ENCODE measurements at places on chromosomes 3 and 15. TPM values are rescaled to one million over a fixed set of nuclear protein-coding genes. Genes with fewer than 3 reads are reported as not detected.
A peak's percentile ranks its signal among the peaks of the same experiment; 100 is the strongest.

- DNase-seq: no peak
Measured at GRCh38 chr3:55286693-55287092, 200.4 kb downstream of the WNT5A start.

SPTSSB gene
- not detected for total RNA-seq

DNA sequence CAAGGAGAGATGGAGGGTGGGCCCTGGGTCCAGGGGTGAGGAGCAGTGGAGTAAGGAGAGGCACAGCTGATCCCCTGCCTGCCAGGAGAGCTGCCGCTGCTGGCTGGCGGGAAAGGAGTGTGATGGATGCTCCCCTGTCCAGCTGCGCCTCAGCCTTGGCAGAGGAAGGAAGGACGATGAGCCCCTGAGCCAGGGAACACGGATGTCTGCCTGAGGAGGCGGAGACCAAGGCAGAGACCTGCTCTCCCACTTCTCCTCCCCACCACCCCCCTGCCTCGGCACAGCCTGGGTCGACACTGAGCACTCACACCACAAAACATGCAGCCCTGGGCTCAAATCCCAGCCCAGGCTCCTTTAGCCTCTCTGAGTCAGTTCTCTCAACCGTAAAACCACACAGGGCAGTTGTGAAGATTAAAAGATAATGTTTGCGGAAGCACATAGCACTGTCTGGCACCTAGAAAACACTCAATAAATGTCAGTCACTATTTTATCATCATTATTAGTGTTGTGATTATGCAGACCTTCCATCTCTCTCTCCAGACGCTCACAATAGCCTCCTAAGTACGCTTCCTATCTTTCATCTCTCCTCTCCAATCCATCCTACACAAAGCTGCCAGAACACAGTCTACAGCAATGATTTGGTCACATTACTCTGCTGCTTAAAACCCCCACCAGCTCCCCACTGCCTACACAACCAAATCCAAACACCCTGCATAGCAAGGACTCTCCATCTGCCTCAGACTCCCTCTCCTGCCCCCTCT is 52.2 kb downstream of the SEMA5B start:
- peak; percentile 88 for DNase-seq

GRCh38 chr3:20683910-20684309 is 497.9 kb upstream of the SGO1 start:
- peak; percentile 24 for DNase-seq

- peak; percentile 48 for DNase-seq
Measured at GRCh38 chr15:29924750-29925149, 102.5 kb upstream of the TJP1 start.

MCF2L2 gene
- 0.64 TPM for total RNA-seq

DNA sequence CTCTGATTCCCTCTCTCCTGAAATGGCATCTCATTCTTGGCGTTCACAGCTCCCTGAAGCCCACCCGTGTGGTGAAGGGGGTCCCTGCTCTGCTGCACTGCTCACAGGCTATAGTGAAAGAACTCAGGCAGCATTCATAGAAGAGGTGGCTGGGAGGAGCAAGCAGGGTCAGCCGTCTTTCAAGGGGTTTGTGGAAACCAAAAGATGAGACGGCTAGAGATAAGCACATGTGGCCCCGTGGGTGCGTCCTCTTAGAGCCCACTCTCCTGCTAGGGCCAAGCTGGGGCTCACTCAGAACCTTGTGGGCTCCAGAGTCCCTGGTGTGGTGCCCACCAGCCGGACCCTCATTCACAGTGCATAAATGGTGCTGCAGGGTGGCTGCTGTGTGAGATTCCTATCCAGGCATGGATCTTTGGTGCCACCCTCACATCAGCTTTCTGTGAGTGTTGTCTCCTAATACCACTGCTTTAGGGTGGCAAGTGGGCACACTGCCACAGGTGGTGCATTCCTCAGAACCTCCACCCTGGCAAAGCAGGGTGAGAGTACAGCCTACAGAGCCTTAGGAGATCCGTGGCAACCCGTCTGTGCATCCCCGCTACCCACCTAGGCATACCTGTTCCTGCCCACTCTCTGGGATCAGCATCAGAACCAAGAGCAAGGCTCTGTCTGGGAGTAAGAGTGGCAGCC is 11.2 kb upstream of the SEMA4B start:
- DNase-seq: no peak

STRIT1 gene
- not detected for total RNA-seq

C15orf62 gene
- total RNA-seq: not detected

DNA sequence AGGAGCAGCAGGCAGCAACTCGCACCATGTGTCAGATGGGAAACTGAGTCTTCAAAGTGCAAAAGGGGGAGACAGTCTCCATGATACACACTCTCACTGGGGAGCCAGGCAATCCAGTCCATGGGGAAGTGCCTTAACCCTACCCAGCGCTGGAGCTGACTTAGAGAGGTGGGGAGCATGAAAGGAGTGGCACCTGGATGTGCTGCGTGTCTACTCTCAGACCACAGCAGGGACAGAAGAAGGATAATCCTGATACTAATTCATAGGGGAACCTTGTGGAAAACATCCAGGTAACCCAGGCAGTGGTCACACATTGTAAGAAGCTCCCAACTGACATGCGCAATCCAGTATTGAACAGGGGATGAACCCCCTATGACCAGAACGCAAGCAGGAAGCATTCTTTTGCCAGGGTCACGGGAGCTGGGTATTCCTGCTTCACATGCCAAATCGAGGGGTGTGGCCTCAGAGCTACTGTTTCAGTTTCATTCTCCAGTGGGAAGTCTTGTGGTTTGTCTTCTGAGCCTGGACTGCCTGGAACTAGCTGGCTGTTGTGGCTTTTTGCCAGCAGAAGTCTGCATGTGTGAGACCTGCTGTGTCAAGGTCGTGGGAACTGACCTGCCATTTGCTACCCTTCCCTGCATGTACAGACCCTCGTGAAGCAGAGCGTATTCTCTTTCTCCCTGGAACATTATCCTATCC is 367.6 kb upstream of the NDN start:
- no peak for DNase-seq

FAM98B gene
- 6.6 TPM for total RNA-seq

DNA sequence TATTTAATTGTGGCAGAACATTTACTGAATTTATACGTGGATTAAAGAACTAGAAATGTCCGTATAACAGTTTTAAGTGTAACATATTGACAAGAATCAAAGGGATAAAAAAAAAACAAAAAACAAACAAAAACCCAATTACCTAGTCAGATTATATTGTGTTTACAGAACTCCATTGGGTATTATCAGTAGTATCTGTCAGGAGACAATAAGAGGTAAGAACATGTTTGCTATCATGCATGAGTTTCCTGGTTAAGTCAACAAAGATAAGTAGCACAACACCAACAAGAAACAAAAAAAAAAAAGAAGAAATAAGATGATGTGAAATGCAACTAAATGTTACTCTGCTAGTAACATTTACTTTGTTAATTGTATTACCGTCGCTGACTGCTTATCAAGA is 570.6 kb downstream of the ZBBX start:
- no peak for DNase-seq

PLIN1 gene
- total RNA-seq: 0.05 TPM

DNA sequence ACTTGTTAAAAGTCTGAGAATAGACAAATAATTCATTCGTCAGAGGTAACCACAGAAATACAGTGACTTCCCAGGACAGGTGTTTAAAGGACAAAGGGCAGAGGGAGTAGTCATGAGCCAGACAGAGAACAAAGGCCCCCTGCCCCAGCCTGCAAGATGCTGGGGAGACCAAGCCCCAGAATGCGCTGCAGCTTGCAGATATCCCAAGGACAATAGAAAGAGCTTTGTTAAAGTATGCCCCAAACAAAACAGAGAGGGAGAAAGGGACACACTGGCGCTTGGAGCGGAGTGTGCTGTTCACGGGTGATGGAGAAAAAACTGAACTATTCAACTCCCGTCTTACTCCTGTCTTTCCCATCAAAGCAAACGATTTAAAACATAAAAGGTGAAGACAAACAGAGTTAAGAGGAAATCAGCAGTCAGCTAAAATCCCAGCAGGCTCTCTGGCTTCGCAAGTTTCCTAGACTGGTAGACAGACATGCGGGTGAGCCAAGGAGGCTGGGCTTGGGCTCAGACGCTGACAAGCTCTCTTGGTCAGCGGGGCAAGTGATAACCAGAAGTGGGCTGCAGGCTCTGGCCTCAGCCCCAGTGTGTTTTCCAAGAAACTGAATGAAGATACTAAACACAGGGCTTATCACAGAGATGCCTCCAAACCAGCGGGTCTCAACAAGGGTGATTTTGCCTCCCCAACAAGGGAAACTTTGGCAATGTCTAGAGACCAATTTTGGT is 130.1 kb downstream of the UACA start:
- no peak for DNase-seq

C3orf20 gene
- total RNA-seq: not detected

GRCh38 chr15:69105451-69105985 is 54.9 kb upstream of the GLCE start:
- no peak for DNase-seq

- peak; percentile 58 for DNase-seq
Measured at GRCh38 chr3:27680517-27681246, 41.4 kb downstream of the EOMES start.

DNA sequence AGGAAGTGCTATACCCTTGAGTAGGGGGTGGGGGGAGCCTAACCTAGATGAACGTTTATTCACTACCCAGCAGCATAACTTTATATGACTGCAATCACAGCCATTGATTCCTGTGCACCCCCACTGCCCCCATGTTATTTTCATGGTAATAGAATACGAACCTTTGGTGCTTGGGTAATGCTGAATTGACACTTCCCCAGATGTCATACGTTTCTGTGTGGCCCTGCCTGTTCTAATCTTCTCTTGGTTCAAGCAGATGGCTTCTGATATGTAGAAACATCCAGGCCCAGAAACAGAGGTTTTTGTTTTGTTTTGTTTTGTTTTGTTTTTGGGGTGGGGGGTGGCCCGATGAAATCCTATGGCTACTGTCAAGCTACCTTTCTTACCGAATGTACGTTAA is 237.9 kb upstream of the TOPAZ1 start:
- no peak for DNase-seq

GRCh38 chr15:77717333-77717990 is 84.8 kb upstream of the LINGO1 start:
- DNase-seq: no peak

GRCh38 chr3:141462176-141462859 is 24.5 kb upstream of the RASA2 start:
- no peak for DNase-seq

GRCh38 chr3:111070772-111071256 is 802 bp upstream of the NECTIN3 start:
- DNase-seq: no peak

DNA sequence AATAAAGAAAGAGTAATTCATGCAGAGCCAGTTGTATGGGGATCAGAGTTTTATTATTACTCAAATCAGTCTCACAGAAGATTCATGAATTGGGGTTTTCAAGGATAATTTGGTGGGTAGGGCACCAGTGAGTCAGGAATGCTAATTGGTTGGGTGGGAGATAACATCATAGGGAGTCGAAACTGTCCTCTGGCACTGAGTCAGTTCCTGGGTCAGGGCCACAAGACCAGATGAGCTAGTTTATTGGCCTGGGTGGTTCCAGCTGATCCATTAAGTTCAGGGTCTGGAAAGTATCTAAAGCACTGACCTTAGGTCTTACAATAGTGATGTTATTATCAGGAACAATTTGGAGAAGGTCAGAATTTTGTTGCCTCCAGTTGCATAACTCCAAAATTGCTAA is 998.6 kb upstream of the EPHA6 start:
- DNase-seq: no peak

GP5 gene
- total RNA-seq: 0.31 TPM

GRCh38 chr3:37979541-37980461 is 10.8 kb upstream of the VILL start:
- no peak for DNase-seq

TP63 gene
- total RNA-seq: 2.5 TPM

RBM5 gene
- 160 TPM for total RNA-seq

- DNase-seq: no peak
Measured at GRCh38 chr3:108862865-108863798, 40.5 kb downstream of the TRAT1 start.

DNA sequence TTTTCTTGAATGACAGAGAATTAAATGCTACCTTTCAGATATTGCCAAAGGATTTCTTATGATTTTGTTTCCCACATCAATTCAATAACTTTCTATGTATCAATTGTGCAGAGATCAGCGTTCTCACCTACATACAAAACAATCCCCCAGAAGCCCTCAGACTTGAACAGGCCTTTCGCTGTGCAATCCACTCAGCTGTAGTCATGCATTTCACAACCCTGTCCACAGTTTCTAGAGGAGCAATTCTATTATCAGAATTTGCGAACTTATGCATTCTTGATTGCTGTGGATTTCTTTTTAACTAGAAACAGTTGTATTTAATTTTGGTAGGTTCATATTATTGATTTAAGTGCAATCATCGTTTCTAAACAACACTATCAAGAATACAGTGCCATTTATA is 13.7 kb upstream of the ALCAM start:
- DNase-seq: no peak

- no peak for DNase-seq
Measured at GRCh38 chr15:70504988-70505387, 258.4 kb downstream of the UACA start.
